ENCODE measurements at places on chromosomes 6 and 20. TPM values are rescaled to one million over a fixed set of nuclear protein-coding genes. Genes with fewer than 3 reads are reported as not detected.

DNA sequence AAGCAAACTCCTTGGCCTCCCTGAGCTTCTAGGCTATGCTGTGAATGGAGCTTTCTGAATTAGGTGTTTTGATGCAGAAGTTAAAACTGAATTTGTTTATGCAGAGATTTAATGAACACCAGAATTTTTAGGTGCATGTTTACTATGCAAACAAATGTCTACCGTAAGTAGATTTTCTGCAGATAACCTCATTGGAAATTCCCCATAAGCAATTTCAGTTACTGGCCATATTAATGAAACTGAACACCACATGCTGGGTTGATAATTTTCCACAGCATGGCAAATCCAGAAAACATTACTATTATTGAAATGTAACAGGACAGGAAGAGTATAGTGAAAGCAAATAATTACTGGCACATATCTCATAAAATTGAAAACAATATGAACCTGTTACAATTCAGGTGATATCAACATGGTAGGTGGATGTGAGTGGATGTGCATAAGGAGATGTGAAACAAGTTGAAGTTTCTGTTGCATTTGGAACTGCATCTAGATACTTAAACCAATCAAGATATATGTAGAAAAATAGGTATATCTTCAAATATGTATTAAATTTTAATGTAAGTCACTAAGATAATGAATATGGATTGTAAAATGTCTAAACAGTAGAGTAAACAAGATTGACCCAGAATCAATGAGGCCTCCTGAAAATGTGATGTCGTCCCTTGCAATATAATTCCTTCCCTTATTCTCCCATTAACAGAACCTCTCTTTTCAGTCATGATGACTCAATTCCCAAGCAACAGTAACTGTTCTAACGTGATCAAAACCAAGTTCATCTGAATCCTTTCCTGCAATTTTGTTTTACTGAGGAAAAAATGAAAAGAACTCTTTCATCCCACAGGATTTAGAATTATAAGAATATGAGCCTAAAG is 11.0 kb downstream of the PTCHD4 start:
- no peak for DNase-seq

LST1 gene
- 10.3 TPM for polyA plus RNA-seq

DNA sequence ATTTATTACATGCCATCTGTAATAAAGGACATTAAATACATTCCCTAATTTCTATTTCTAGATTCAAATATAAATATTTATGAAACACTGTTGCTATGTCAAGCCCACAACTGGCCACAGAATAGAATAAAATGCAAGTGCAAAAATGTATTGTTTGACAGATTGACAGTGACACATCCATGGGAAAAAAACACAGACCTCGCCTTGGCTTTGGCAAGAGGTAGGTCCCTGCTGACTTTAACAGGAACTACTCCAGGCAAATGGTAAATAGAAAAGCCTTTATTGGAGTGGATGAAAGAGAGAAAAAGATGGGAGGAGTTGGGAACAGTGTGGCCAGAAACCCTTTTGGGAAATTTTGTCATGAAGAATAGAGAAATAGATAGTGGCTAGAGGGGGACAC is 622.9 kb downstream of the UTRN start:
- no peak for DNase-seq

- DNase-seq, result no peak
Observed at GRCh38 chr6:21263531-21264287, 329.8 kb upstream of the SOX4 start.

PHACTR1 gene
- polyA plus RNA-seq, result 14.6 TPM

DNA sequence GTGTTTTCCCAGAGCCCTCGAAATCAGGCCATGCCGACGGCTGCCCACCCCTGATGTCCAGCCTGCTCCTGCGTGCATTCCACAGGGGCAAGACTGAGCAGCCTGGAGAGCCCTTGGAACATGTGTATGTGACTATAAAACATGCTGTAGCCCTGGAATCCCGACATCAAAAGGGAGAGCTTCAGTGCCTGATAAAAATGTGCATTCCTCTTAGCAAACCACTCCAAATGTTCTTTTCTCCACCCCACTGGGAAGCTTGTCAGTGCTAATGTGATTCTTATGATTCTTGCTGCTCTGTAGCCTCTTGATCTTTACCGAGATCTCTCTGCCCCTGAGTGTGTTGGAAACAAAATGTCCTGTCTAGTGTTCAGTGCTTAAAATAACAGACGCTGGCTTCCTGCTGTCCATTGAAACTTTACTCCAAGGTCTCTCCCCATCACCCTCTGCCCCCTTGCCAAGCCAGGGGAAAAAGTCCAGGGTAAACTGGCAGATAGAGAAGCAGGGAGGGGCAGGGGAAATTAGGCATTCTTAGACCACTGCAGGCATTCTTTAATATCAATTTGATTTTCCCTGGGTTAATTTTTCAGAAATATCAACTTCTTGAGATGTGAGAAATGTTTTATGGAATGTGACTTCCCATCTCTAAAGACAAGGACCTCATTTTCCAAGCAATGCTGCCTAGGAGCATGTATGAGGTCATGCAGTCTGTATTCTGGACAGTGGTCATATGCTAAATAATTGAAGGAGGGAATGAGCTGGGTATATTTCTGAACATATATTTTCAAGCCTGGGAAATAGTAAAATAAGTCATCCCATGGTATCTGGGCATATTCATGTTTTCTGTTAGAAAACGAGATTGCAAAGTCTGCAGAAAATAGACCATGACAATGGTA is 73.8 kb upstream of the ISM1 start:
- DNase-seq, result no peak

- DNase-seq, result no peak
Observed at GRCh38 chr20:1330075-1330830, 1.3 kb upstream of the SDCBP2 start.
